ENCODE measurements at places on chromosomes 2 and 18.

- DNase-seq: no peak
Measured at GRCh38 chr2:56357655-56358295, 174.0 kb downstream of the CCDC85A start.

GRCh38 chr2:160365716-160366367, 127.8 kb downstream of the RBMS1 start:
- DNase-seq: no peak

GRCh38 chr2:167929484-167929883, 317.9 kb downstream of the STK39 start:
- no peak for DNase-seq

- no peak for DNase-seq
Measured at GRCh38 chr2:200655918-200656580, 70.2 kb downstream of the AOX1 start.

- DNase-seq: no peak
Measured at GRCh38 chr2:238462782-238463396, 36.2 kb downstream of the ASB1 start.

DNA sequence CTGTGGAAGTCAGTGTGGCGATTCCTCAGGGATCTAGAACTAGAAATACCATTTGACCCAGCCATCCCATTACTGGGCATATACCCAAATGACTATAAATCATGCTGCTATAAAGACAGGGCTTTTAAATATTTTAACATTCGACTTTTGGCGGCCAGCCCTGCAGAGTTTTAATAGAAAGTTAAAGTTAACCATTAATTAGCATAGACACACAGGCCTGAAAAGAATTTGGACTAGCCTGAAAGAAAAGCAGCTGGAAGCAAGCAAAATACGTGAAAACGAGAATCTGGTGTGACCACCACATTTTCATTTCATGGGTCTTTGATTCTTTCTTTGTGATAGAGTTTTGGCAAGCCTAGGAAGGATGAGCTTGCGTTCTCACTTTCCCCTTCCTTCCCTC, 184.0 kb downstream of the SCG2 start:
- no peak for DNase-seq

DNA sequence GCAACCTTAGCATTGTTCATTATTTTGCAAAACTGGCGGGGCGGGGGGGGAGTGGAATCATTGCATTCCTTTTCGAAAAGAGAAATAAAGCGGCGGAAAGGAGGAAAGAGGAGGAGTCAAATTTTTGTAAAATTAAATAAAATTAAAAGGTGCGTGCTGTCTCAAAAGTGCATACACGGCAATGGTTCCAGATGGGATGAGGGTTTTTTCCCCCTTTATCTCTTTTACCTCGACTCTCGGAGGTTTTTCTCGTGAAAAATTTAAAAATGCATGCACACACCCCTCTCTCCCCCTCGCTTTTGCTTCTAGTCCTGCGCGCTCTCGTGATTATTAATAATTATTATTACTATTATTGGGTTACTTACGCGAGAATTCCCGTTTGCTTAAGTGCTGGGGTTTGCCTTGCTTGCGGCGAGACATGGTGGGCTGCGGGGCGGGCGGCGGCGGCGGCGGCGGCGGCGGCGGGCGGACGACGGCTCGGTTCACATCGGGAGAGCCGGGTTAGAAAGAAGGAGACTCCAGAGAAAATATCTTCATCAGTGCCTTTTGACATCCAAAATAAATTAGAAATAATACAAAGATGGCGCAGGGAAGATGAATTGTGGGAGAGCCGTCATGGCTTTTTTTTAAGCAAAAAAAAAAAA, 481 bp downstream of the BCL11A start:
- no peak for DNase-seq

DNA sequence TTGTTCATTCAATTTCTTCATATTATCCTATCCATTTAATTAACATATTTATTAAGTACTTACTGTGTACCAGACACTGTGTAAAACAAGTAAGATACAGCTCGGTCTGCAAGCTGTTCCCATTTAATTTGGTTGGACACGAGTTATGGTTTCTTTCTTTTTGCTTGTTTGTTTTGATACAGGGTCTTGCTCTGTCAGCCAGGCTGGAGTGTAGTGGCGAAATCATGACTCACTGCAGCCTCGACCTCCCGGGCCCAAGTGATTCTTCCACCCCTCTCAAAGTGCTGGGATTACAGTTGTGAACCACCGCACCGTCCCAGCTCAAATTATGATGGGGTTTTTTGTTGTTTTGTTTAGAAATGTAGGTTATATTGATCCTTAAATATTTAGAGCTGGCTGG, 9.0 kb downstream of the CYBRD1 start:
- DNase-seq: no peak

DNA sequence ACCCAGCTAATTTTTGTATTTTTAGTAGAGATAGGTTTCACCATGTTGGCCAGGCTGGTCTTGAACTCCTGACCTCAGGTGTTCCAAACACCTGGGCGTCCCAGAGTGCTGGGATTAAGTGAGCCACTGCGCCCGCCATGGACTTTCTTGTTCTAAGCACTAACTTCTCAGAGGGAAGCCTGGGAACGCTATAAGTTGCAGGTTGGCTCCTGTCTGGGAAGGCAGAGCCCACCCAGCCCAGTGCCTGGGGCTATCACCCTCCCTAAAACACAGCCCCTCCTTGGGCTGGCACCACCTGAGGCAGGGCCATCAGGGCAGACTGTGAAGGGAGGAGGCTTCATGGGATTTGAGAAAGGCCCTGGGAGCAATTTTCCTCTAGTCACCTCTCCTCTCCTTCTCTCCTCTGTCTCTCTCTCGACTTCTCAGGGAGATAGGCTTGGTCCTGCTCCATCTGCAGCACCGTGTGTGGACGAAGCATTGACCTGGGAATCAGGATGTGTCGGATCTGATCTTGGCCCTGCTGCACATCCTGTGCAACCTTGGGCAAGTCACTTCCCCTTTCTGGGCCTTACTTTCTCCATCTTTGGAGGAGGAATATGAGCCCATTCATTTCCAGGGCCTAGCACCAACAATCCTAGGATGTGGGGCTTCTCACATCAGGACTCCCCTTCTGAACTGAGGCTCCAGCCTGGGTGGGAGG, 10.9 kb downstream of the PSD4 start:
- DNase-seq: no peak

DNA sequence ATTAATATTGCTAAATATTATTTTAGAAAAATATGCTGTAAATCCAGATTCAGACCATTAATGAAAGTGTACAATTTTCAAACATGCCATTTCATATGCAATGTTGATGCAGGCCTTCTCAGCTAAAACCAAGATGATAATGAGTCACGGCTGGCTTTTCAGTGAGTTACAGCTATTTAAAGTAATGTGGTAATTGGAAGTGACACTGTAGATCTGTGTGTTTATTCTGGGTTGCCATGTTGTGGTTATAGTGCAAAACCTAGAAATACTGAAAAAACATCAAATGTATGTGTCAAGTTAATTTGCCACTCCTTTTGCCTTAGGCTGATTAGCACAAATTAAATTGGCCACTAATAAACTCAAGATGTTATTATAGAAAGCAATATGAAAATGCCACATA, 506.6 kb downstream of the ERBB4 start:
- DNase-seq: no peak

DNA sequence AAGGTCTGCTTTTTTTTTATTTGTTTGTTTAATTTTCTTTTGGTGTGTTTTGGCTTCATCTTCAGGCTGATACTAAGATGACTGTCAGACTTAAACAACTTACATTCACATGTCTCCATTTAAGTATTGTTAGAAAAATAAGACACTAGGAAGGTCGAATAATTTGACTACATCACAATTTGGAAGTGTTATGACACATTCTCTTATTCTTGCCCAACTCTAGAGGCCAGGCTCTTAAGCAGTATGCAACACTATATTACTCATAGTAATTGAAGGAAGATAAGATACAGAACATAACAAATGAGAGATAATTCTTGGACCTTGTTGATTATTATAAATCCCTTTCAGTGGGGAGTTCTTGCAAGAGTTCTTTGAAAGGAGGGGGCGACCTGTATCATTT, 295.3 kb upstream of the COL3A1 start:
- no peak for DNase-seq

- no peak for DNase-seq
Measured at GRCh38 chr18:26479681-26480079, 68.7 kb downstream of the KCTD1 start.

GRCh38 chr2:181438261-181438660, 18.9 kb upstream of the ITGA4 start:
- DNase-seq: no peak

GRCh38 chr2:236334122-236334876, 70.1 kb upstream of the ASB18 start:
- no peak for DNase-seq

DNA sequence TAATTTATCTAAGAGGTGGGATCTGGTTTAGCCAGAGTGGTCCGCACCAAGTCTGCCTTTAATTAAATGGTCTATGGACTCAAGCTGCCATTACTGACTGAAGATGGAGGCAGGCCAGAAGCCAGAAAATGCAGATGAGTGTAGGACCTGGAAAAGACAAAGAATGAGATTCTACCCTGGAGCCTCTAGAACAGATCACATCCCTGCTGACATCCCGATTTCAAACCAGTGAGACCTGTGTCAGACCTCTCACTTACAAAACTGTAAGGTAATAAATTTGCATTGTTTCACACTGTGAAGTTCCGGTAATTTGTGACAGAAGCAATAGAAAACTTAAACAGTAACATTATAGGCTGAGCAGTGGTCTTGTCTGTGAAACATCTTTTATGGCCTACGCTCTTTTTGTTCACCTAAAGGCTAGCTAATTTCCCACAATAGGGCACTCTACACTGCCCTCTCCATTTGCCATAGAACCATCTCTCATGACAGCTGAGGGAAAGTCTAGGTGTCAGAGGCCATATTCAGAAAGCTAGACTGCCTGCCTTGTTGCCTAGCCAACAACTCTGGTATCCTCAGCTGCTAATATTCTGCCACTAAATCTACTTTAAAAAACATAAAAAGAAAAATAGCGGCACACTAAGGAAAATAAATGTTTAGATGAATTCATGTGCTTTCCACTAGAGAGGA, 1396.2 kb upstream of the PIK3C3 start:
- no peak for DNase-seq

- no peak for DNase-seq
Measured at GRCh38 chr2:14884651-14885050, 252.1 kb downstream of the LRATD1 start.

- no peak for DNase-seq
Measured at GRCh38 chr2:227461811-227462461, 10.0 kb upstream of the AGFG1 start.

- DNase-seq: no peak
Measured at GRCh38 chr2:160612266-160612856, 118.8 kb upstream of the RBMS1 start.

- DNase-seq: no peak
Measured at GRCh38 chr2:120503793-120504571, 158.0 kb downstream of the INHBB start.

- DNase-seq: peak; percentile 100
Measured at GRCh38 chr18:62522504-62523254, at the start of gene ZCCHC2. Gene ZCCHC2 (plus strand): TSS chr18:62523025. CDS start chr18:62523425, 400 bp downstream.

DNA sequence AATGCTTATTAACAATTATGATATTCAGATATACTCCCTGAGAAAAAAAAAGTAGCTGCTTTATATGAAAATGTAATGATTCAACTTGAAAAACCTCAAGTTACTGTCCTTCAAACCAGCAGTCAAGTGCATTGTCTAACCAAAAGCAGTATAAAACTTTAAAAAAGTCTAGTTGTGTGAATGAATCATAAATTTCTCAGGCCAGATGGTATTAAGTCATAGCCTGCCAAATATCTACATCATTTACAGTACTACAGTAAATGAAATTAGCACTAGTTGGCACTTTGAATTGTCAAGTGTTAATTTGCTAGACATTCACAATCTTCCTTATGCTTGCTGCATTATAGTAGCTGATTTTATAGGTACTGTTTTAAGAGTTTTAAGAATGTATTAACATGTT, 85.9 kb downstream of the CBLN2 start:
- DNase-seq: no peak

DNA sequence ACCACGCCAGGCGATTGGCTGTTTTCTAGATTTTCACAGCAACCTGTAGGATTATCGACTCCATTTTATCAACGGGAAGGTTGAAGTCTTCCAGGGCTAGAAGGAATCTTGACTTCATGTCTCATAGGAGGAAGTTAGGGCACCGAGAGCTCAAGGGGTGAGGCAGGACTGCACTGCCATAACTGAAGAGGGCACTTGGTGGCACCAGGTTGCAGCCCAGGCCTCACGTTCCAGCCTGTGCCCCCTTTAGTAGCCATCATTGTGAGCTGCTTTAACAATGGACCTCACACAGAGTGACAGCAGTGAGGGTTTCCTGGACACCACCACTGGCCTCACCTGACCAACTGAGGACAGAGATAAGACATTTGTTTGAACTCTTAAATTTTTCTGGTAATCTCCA, 22.9 kb upstream of the RPL37A start:
- no peak for DNase-seq

DNA sequence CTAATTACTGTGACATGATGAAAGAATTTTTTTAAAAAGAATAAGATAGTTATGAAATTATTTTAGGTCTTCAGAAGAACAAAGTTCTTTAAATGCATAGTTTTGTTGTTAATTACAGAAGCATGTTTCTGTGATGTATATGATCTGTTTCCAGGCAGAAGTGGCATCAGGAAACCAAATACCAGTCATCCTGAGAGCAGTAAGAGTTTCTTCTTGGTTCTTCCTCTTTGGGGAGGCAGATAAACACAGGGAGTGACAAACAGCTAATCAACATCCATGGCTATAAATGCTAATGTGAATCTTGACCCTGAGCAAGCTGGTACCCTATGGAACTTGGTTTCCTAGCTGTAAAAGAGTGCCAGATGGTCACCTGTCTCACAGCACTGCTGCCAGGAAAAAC, 29.2 kb downstream of the WIPF1 start:
- no peak for DNase-seq

GRCh38 chr18:67428158-67428557, 88.4 kb downstream of the DSEL start:
- DNase-seq: no peak

DNA sequence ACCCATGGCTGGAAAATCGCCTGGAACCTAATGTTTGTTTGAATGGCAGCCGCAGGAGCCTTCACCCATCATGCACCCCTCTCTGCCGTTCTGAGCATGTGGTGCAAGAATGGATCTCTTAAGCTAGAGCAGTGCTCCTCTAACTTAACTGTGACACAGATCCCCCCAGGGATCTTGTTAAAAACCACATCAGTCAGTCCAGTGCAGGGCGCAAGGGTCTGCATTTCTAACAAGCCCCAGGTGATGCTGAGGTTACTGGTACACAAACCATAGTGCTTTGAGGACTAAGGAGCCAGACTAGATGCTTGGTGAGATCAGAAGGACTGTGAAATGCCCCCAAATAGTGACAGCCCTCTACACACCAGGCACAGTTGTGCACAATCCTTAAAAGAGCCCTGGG, 87.1 kb upstream of the KCTD1 start:
- no peak for DNase-seq

- no peak for DNase-seq
Measured at GRCh38 chr2:234670052-234670451, 173.2 kb upstream of the ARL4C start.

GRCh38 chr18:13270279-13270855, 51.8 kb downstream of the LDLRAD4 start:
- no peak for DNase-seq

GRCh38 chr2:31082002-31082401, 56.2 kb downstream of the GALNT14 start:
- no peak for DNase-seq
